ENCODE measurements at places on chromosomes 2 and 18. TPM values are rescaled to one million over a fixed set of nuclear protein-coding genes. Genes with fewer than 3 reads are reported as not detected.

DNA sequence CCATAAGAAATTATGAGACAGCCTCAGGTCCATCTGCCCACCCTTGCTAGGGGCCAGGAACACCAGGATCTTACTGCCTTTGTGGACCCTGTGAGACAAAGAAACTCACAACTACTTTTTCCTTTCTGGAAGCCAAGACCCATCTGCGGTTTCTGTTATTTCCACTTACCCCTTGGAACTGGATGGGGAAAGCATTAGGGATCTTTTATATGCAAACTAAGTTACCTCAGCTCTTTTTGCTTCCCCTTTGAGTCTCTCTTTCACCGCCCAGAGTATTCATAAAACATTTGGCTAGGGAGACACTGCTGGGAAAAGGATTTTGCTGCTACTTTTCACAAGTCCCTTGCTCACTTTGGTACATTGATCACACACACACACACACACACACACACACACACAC is 95.7 kb downstream of the ZNF385B start:
- no peak for DNase-seq

DNA sequence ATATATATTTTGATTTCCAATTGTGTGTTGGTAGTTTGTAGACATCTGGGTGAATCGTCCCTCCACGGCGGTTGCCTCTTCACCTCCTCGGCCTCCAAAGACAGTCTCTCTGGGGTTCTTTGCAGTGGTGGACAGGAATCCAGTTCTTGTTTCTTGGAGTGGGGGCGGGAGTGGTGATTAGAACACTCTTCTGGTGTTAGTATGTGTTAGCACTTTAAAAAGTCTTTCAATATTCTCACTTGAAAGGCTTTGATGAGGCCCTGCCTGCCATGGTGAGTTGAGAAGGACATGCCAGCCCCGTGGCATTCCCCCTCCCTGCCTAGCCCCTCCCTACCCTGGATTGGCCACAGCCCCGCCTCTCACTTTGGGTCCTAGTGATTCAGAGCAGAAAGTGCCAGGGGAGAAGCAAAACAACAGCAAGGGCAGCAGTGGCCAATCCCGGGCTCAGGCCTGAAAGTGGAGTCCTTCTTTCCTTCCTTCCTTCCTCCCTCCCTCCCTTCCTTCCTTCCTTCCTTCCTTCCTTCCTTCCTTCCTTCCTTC is 316.8 kb upstream of the HS6ST1 start:
- DNase-seq, result peak; percentile 39

DNA sequence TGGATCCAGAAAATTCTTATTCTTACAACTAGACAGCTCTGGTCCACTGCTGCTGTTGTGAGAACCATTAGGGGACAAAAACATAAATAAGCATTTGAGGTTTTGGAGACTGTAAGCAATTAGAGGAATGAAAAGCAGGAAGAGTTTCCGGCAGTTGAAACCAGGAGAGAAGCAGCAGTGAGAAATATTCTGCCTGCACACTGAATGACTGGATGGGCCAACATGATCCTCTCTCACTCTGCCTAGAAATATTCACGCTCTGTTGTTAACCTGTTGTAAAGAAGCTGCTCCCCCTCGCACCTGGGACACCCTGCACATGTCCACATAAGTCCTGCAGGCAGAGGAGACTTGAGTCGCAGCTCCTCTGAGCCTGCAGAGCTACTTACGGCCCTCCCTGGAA is 60.4 kb upstream of the RNF152 start:
- no peak for DNase-seq

GRCh38 chr2:208698114-208698513 is 291.5 kb downstream of the PTH2R start:
- no peak for DNase-seq

- DNase-seq, result no peak
These were observed 82.8 kb upstream of the CDCA7 start for GRCh38 chr2:173271825-173272224.

DNA sequence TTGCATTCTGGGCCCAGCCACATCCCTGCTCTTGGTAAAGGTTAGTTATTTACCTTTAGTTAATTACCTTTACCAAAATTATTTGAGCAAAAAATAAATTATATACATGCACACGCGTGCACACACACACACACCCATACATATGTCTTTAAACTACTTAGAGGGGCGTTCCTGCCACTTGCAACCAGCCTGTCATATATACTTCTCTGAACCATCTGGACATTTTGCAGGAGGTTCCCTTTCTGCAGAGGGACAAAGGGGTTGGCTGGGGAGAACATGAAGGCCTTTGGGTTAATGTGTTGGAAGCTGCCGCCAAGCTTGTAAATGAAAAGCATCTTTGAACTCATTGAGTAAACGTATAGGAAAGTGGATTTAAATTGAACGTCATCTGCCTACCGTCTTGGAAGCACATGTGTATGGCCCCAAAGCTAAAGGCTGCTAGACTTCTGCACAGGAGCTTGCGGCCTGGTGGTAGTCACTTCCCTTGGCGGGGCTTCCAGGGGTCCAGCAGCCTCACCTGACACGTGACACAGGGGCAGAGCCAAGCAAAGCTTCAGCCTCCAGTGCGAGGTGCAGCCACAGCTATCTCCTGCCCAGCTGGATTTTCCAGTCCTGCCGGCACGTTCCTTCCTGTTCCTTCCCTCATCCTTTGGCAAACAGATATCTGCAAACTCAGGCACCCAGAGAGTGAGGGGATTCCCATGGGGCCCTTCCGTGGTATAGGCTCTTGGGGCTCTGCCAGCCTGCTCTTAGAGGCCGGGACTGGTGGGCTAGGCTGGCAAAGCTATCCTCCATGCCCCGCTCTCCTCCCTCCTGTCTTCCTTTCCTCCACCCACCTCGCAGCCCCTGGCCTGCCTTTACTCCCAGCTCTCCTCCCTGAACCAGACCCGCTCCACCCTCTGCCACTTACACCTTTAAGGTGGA is 46.1 kb downstream of the SERTAD2 start:
- DNase-seq, result no peak

DNA sequence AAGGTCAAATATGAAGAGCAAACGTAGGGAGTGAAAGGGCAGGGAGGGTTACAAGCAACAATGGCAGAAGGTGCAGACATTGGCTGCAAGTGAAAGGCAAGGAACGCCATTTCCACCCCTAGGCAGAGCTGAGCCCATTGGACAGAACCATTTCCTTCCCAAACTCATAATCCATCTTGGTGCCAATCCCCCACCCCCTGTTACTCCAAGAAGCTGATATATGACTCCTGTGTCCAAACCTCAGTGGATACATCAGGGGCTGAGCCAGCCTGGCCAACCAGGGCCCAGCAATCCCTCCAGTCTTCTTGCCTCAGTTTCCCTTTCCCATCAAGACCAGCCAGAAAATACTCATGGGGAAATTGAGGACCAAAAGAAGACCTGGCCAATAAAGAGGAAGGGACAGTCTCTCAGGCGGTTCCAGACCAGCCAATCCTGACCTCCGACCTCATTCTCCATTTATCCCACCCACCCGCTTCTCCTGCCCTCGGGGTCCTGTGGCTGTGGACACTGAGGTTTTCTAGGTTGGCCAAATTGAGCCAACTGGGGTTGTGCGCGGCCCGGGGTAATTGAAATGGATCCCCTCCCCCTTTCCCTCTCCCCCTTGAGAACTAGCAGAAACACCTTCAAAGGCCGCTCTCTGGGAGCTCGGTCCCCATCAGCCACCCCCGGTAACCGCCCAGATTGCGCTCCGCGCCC is 24.8 kb downstream of the TNS1 start:
- no peak for DNase-seq

GRCh38 chr2:85674417-85674816 is 6.4 kb upstream of the SFTPB start:
- DNase-seq, result no peak

DNA sequence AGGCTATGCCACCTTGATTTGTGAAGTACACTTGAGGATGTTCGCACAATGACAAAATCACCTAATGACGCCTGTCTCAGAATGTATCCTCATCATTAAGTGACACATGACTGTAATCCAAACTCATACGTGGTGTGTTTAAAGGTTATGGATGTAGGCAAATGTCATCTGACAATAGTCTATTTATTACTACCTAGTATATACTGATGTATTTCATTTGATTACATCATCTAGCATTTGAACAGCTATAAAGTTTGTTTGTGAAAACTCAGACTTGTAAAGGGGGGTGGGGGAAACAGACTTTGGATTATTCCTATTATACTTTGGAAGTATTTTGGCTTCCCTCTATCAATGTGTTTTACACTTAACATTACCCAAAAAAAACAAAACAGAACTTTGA is 129.9 kb downstream of the TANC1 start:
- DNase-seq, result no peak

DNA sequence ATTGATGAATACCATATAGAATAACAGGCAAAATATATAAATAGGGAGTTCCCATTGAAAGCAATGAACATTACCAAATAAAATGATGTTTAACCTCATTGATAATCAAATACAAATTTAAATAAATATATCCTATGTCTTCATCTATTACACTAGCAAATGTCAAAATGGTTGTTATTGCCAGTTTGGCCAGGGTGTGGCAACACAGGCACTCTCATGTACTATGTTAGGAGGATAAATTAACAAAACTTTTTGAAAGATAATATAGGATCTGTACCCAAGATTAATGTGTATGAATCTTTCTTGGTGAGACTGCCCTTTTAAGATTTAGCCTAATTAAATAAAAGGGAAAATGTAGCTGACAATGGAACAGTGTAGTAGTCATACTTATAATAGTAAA is 659.3 kb downstream of the ERBB4 start:
- DNase-seq, result no peak

DNA sequence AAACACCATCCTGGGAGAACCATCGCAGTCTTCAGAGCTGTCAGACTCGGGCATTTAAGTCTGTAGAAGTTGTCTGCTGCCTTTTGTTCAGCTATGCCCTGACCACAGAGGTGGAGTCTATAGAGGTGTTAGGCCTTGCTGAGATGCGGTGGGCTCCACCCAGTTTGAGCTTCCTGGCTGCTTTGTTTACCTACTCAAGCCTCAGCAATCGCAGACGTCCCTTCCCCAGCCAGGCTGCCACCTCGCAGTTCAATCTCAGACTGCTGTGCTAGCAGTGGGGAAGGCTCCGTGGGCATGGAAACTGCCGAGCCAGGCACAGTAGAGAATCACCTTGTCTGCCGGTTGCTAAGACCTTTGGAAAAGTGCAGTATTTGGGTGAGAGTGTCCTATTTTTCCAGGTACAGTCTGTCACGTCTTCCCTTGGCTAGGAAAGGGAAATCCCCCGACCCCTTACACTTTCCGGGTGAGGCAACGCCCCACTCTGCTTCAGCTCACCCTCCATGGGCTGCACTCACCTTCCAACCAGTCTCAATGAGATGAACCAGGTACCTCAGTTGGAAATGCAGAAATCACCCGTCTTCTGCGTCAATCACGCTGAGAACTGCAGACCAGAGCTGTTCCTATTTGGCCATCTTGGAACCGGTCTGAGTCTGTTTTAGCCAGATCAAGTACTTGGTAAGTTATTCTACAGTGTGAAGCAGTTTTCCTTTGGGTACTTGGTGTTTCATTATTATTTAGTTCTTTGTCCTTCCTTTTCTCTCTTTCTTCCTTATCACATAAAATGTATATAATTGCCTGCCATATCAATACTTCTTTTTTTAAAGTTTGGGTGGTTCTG is 71.5 kb downstream of the CDC42EP3 start:
- DNase-seq, result no peak

DNA sequence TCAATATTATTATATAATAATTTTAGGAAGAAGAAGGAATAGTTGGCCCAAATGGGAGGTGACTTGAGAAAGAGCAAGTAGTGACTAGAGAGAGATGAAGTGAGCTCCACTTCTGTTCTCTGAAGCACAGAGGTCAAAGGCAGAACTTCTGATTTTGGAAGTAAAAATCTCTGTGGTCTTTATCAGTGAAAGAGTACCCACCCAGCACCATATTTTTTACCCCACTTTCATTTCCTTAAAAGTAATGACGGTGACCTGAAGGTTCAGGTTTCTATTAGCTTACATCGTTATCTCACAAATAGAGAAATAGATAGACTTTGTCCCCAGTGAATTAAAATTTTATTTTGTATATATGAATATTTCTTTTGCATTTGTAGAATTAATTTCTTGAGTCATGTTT is 95.3 kb downstream of the CDH7 start:
- DNase-seq, result no peak

DNA sequence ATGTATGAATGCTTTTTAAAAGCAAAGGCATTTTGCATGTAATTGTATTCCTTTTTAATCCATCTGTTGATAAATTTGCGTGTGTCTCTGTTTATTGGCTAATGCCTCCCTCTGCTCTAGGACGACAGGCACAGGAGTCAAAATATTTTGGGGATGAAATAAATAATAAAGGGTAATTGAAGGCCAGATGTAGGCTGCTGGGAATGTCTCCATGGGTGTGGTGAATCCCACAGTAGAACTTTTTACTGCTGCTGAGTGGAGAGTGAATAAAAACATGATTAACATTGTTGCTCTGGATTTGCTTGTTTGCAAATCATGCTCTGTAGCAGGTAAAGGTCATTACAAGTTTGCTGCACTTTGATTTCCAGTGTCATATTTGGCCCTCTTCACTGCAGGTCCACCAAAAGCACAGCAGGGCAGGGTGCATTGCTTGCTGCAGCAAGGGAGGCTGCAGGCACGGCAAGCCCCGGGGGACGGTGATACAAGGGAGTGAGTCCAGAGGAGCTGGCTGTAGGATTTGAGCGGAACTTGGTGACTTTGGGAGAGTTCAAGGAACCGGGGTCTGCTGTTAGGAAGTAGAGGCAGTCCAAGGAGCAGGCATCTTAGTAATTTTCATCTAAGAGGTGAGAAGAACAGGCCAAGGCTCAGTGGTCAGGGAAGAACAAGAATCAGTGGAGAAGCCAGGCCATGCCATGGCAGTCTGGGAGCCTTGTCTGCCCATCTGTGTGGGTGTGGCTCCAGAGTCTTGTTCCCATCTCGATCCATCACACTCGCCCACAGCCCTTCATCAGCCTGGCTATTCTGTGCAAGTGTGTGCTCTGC is 201.5 kb upstream of the RAB6C start:
- no peak for DNase-seq

- no peak for DNase-seq
These were observed 182.1 kb downstream of the TFCP2L1 start for GRCh38 chr2:121102941-121103340.

- DNase-seq, result no peak
These were observed 262.7 kb downstream of the FHOD3 start for GRCh38 chr18:36560187-36560586.

- no peak for DNase-seq
These were observed 583.1 kb downstream of the XIRP2 start for GRCh38 chr2:167471332-167471731.

DNA sequence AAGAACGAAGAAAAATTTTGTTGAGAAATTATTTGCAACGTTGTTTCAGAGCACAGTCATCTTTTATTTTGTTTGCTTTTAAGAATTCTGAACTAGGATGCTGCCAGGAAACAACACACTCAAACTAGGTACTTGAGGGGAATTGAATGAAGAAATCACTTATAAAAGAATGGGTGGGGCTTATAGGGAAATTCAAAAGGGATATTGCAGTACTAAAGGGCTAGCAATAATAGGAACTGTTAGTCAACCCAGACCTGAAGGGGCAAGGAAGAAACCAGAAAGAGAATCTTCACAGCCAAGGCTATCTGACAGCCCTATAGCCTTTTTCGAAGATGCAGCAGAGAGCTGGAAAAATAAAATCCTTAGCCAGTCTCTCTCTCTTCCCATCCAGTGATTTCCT is 179.3 kb downstream of the RPRM start:
- no peak for DNase-seq

SERPINB5 gene
- not detected for total RNA-seq

ADGRF3 gene
- total RNA-seq, result 0.38 TPM

SP9 gene
- total RNA-seq, result not detected

AMER3 gene
- total RNA-seq, result not detected

MAPRE3 gene
- total RNA-seq, result 12.9 TPM

ZDBF2 gene
- 20.9 TPM for total RNA-seq

SNED1 gene
- total RNA-seq, result 122 TPM

SH3YL1 gene
- total RNA-seq, result 93.4 TPM

TMEM198 gene
- total RNA-seq, result 4.6 TPM

LAMA1 gene
- total RNA-seq, result 20.7 TPM

RAB17 gene
- 88.1 TPM for total RNA-seq

All from thyroid gland (tissue), 4 donors.